ENCODE measurements at places on chromosomes 6 and 20. TPM values are rescaled to one million over a fixed set of nuclear protein-coding genes. Genes with fewer than 3 reads are reported as not detected.

DNA sequence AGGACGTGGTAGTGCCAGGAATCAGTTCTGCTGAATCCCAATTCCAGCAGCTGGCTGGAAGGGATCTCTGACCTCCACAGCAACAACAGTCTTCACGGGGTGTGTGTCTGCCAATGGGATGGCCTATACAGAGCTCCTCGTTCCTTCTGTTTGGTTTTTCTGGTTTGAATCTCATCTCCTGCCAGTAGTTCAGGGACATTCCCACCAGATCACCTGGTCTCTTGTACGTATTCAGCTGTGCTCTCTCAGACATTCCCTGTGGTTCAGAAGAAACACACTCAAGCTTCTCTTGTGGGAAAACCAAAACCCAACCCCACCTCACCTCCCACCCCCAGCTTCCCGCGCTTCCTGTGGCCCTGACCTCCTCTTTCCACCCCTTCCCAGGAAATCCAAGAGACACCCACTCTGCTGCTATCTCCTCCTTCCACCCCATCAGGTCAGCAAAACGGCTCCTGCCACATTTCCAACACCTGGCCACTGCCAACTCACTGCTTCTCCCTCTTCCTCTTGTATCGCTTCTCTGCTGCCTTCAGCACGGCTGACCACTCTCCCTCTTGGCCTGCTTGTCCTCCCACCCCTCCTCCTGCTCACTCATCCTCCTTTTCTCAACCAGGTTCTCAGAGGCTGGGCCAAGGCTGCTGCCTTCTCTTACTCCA lies 63.3 kb upstream of the PTGIS start:
- no peak for DNase-seq

- DNase-seq: no peak
These were observed 90.1 kb downstream of the TAF4 start for GRCh38 chr20:61975407-61976129.

DNA sequence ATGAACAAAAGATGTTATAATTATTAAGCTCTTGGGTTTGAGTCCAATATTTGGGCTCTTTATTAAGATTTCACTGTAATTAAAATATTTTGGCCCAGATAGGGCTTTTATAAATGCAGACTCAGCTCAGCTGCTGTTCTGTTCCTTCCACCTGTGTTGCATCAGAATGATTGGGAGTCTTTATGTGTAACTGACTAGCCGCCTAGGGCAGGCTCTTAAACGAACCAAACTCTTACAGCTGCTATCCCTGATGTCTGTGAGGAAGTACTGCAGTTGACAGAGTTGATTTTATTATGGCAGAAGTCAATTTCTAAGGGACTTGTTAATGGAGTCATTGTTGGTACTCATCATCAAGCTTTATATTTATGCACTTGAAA lies 144.7 kb downstream of the MYO6 start:
- DNase-seq: no peak

Gene SLC4A11
- 1.1 TPM for total RNA-seq

DNA sequence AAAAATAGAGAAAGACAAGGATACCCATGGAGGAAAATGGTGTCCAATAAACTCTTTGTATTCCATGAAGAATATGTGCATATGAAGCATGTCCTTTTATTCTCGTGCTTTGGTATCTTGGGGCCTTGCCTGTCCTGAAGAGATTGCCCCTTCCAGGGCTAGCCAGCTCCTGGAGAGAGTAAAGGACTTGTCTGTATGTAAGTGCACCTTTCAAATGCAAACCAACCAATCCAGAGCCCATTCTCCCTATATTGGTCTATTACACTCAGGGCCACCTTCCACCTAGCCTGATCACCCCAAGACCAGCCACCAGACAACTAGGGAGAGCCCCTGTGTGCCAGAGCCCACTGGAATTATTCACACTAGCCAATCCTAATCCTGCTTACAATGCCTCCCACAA lies 221.6 kb downstream of the CD83 start:
- no peak for DNase-seq

Gene GLP1R
- not detected for total RNA-seq

DNA sequence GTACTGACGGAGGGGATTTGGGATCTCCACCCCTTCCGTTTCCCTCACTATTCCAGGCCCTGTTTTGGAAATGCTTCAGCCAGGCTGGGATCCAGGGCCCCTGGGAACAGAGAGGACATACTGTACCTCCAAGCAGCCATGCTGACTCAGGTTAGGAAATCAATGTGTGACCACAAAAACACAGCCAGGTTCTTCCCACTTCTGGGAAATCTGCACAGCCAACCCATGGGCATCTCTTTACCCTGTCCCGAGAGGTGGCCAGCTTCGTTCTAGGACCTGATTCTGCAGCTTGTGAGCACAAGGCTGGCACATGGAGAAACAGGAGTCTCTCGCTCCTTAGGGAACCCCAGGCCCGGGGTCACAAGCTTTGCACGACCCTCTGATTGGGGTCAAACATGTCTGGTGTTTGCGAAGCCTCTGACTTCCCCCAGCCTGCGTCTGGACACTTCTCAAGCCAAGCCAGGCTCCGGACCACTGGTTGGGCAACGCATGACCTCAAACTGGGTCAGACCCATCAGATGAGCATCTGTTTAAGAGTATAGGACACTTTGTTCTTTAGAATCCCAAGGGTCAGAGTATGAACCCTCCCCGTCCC lies 8.3 kb upstream of the TTPAL start:
- no peak for DNase-seq

GRCh38 chr6:109009962-109010704 lies 84.5 kb downstream of the SESN1 start:
- no peak for DNase-seq

DNA sequence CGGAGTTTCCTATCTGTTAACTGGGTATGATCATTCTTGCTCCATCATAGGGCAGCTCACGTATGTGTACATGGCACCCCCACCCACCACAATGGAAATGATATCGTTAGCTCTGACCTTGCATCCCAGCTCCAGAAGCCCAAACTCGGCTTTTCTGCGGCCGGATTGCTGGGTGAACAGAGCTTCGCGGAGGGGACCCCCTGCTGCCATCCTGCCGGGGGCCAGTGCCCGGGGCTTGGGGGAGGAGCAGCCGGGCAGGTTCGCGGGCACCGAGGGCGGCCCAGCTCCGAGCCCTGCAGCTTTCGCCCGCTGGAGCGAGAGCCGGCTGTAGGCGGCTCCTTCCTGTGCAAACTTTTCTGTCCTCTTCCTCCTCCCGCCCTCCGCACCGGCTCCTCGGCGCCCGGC lies 24.9 kb upstream of the FUCA2 start:
- DNase-seq: peak; percentile 19

Gene ANKS1A
- 21.7 TPM for total RNA-seq

Gene SPATS1
- total RNA-seq: not detected

GRCh38 chr20:35680452-35681183 lies 15.9 kb upstream of the CPNE1 start:
- DNase-seq: no peak

Gene FILIP1
- 0.24 TPM for total RNA-seq

Gene F13A1
- total RNA-seq: not detected

Gene HLA-DOB
- total RNA-seq: 2.0 TPM

- peak; percentile 48 for DNase-seq
These were observed 72.4 kb downstream of the HFE start for GRCh38 chr6:26159357-26160273.

GRCh38 chr6:33273129-33273923 lies 1.5 kb downstream of the RPS18 start:
- DNase-seq: no peak

DNA sequence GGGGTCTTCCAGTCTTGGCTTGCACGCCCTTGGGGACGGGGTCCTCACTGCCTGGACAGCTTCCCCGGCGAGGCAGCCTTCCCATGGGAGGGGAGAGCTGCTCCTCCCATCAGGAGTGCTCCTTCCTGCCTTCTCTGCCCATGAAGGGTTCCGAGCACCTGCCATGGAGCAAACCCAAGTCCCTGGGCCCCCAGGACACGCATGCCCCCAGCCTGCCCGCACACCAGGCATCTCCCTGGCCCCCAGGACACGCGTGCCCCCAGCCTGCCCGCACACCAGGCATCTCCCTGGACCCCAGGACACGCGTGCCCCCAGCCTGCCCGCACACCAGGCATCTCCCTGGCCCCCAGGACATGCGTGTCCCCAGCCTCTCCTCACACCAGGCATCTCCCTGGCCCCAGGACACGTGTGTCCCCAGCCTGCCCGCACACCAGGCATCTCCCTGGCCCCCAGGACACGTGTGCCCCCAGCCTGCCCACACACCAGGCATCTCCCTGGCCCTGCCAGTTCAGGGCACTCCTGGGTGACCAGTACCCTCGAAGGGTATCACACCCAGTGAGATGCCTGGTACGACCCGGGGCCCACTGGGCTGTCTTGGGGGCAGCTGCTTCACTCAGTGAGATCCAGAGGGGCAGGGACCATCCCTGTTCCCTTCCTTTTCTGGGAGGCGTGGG lies 21.7 kb downstream of the COL20A1 start:
- no peak for DNase-seq

DNA sequence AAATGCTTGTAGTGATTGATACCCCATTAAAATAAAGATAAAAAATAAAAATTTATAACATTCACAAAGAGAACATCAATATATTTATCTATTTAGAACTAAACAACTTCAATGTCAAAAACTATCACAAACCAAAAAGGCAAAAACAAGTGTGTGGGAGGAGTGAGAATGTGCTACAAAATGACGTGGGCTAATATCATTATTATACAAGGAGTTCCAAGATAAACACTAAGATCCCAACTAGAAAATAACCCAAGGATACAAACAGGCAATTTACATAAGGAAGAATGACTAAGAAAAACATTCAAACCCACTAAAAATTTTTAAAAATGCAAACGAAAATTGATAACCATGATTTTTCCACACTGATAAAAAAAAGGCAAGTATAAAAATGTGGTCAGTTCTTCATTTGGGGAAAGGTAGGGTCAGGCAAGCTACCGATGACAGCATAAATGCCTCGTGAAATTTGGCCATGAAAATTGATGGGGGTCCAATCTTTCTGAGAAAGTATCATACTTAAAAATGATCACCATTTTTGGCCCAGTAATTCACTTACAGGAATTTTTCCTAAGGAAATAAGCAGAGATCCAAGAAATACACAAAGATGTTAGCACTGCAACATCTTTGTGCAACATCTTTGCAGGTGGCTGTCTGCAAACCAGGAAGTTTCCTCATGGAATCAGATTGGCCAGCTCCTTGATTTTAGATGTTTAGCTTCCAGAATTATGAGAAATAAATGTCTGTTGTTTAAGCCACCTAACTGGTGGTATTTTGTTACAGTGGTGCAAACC lies 140.2 kb downstream of the TMEM200A start:
- DNase-seq: no peak

Gene IER3
- total RNA-seq: 33.5 TPM

Gene GNAS-AS1
- 6.7 TPM for total RNA-seq

- DNase-seq: no peak
These were observed 6.1 kb downstream of the SOBP start for GRCh38 chr6:107495971-107496370.

DNA sequence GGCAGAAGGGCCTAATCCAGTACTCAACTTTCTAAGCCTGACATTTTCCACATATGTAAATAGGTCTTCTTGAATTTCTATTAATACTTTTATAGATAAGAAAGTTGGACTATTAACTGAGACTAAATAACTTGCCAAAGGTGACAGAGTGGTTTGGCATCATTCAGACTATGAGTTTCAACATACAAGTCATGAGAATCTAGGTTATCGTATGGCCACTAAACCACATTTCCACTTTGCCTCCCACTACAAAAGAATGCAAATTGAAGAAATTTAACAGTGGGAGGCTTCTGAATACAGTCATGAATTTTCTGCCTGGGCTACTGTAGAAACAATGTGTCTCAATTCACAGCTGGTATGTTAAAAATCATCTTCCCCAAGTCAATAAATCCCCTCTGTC lies 531.0 kb upstream of the AGPAT4 start:
- DNase-seq: no peak

Gene CYP39A1
- 0.17 TPM for total RNA-seq

Gene SOX12
- 51.0 TPM for total RNA-seq

Gene CCN6
- not detected for total RNA-seq

Gene KIFC1
- 123 TPM for total RNA-seq

DNA sequence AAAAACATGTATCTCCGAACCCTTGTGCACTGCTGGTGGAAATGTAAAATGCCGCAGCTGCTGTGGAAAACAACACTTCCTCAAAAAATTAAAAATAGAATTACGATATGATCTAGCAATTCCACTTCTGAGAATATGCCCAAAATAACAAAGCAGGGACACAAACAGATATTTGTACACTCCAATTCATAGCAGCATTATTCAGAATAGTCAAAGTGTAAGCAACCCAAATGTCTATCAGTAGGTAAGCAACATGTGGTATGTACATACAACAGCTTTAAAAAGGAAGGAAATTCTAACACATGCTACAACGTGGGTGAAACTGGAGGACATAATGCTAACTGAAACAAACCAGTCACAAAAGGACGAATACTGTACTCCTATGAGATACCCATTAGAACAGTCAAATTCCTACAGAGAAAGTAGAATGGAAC lies 5.7 kb upstream of the RAB5IF start:
- DNase-seq: no peak
